Kidney (tissue), 22 donors: ENCODE measurements at places on chromosomes 16 and 17.

DNA sequence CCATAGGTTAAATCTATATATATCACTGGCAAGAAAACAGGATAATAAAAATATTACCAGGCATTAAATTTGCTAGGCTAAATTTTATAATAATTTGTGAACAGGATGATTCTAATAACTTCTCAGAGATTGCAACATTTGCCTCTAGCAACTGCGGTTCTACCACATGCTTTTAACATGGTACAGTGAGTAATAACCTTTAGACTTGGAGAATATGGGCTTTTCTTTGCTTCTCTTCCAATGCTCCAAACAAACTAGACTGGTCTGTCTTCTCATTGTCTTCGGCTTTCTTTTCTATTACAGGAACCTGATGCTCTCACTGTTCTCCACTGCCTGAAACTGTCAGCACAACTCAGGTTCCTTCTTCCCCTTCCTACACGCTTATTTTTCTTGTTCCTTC lies 80.6 kb downstream of the CA4 start:
- H3K4me1 ChIP-seq: no peaks in the 10 kb centered on the region
- no peak overlapping the region for H3K4me3 ChIP-seq
- H3K27ac ChIP-seq: no peak overlapping the region
- DNase-seq: no peak

DNA sequence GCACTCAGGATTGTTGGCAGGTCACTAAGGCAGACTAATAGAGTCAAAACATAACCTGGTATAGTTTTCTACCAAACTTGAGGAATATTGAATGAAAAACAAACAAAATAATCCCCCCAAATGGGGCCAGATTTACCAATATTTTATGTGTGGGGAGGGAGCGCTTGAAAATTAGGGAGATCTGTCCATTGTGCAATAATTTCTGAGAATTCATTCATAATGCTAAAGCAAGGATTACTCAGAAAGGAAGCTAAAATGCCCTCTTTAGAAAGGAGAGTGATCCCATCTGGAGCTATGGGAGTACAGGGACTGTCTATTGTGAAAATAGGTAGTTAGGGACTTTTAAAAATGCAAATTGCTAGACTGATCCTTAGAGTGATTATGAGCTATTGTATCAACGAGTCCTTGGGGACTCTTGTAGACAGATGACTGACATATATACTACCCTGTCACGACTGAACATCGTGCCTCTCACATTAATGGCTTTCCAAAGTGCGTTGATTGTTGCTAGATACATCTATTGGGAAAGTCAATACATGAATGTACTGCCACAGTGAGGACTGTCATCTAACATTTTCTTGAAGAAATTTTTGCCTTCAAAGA lies 193.6 kb downstream of the AATF start:
- H3K27ac ChIP-seq: no peak overlapping the region
- H3K36me3 ChIP-seq: no peaks in the 10 kb centered on the region
- H3K27me3 ChIP-seq: no peaks in the 10 kb centered on the region
- H3K4me1 ChIP-seq: no peaks in the 10 kb centered on the region
- no peak overlapping the region for H3K4me3 ChIP-seq
- DNase-seq: no peak

DNA sequence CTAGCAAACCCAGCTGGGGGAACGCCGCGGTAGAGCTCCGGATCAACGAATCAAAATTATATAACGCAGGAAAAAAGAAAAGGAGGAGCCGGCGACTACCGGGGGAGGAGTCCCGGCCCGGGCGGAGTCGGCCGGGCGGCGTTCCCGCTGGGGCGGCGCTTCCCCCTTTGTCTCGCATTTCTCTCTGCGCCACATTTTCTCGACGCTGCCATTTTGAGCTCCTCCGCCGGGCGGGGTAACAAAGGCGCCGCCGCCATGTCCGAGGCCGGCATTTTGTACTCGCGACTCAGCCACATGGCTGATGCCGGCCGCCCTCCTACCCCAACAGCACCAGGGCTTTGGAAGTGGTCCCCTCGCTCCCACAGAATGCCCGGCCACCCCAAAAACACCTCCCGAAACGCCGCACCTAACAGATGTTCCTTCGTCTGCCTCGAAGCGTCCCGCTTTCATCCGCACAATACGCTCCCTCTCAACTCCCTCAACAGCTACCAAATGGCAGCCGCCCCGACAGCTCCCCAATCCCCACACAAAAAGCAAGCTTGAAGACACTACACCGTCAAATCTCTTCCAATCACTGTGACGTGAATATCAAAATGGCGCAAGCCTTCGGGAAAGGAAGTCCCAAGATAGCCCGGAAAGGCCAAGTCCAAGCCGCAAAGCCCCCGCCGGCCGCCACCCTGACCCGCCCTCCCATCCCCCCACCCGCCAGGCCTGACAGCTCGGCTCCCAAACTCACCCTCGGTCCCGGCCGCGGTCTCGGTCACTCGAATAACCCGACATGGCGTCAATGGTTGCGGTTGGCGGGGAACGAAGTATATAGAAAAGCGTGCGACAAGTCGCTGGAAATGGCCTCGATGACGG lies 519 bp downstream of the DDX5 start:
- peak; percentile 97 for DNase-seq
- peak overlapping the region; percentile 99 for H3K4me3 ChIP-seq
- H3K27me3 ChIP-seq: no peaks in the 10 kb centered on the region
- H3K36me3 ChIP-seq: peaks cover 31% of the 10 kb centered on the region
- H3K4me1 ChIP-seq: peaks cover 3% of the 10 kb centered on the region

GRCh38 chr17:47244697-47245096 lies 8.9 kb upstream of the ITGB3 start:
- no peak overlapping the region for H3K27ac ChIP-seq
- H3K27me3 ChIP-seq: no peaks in the 10 kb centered on the region
- no peak for DNase-seq
- H3K4me1 ChIP-seq: peaks cover 6% of the 10 kb centered on the region
- H3K4me3 ChIP-seq: no peak overlapping the region
- no peaks in the 10 kb centered on the region for H3K36me3 ChIP-seq

DNA sequence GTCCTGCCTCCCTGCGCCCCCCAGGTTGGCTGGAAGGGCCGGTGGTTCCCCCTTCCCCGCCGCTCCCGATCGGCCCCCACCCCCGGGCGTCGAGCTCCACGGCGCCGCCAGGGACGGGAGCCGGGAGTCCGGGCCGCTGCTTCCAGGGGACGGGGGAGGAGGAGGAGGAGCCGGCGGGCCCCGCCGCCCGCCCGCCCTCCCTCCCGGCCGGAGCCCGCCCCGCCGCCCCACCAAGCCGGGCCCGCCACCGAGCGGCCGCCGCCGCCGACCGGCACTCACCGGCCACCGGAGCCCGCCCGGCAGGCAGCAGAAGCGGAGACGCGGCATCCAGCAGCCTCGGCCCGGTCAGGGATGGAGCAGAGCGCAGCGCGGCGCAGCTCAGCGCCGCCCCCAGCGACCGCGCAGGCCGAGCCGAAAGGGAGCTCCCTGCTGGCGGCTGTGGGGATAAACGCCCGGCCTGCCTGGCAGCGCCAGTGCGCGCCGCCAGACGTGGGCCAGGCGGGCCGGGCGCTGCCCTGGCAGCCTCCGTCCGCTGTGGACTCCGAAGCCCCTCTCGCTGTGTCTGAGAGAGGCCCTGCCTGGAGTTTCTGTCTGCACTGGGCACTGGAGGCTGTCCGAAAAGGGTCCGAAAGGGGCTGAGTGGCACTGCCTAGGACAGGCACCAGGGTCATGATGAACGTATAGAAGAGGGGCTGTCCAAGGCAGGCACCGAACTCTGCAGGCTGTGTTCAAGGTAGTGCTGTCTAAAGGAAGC lies at the start of gene MYO18A:
Gene MYO18A, minus strand, starts transcription at position 365 of the 754 bp plus-strand sequence. CDS start 13,458 bp downstream, outside the sequence.
- H3K4me1 ChIP-seq: peaks cover 34% of the 10 kb centered on the region
- H3K4me3 ChIP-seq: peak within 1 kb of the TSS; percentile 64
- H3K27me3 ChIP-seq: no peaks in the 10 kb centered on the region
- DNase-seq: peak; percentile 89
- H3K36me3 ChIP-seq: no peaks in the 10 kb centered on the region

DNA sequence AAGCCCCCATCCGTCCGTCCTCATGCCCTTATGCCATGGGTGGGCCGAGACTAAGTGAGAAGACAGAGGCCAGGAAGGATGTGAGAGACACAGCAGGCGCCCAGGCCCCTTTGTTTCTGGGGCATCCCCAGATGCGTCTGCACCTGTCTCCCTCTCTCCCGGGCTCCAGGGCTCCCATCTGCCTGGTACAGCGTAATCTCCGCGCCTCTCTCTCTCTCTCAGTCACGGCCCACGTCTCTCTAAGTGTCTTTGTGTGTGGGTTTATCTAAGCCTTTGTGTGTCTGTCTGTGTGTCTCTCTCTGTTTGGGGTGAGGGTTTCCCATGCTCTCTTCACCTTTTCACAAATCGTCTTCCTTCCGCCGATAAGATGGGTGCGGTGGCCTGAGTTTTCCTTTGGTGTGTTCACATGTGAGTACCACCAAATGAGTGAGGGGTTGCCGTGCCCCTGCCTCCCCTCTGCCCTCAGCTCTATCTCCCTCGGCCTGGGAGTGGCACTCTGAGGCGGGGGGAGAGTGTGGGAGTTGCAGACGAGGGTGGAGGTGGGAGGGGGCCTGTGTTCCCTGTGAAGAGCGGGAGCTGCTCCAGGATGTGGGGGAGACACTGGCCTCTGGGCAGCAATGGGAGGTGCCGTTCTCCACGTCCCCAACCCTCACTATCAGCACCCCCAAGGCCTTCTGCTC lies 25.8 kb upstream of the ABCC3 start:
- H3K27ac ChIP-seq: no peak overlapping the region
- H3K4me1 ChIP-seq: no peaks in the 10 kb centered on the region
- no peaks in the 10 kb centered on the region for H3K36me3 ChIP-seq
- H3K4me3 ChIP-seq: no peak overlapping the region
- DNase-seq: no peak
- no peaks in the 10 kb centered on the region for H3K27me3 ChIP-seq

GRCh38 chr17:59651346-59651745 lies 31.7 kb downstream of the CLTC start:
- H3K27me3 ChIP-seq: no peaks in the 10 kb centered on the region
- H3K4me1 ChIP-seq: no peaks in the 10 kb centered on the region
- H3K27ac ChIP-seq: no peak overlapping the region
- no peak for DNase-seq

- no peak for DNase-seq
- no peak overlapping the region for H3K27ac ChIP-seq
- H3K4me3 ChIP-seq: no peak overlapping the region
- no peaks in the 10 kb centered on the region for H3K36me3 ChIP-seq
Measured at GRCh38 chr17:71229070-71229469, 891.8 kb upstream of the SOX9 start.

- H3K27me3 ChIP-seq: no peaks in the 10 kb centered on the region
- no peak overlapping the region for H3K4me3 ChIP-seq
- DNase-seq: no peak
- H3K27ac ChIP-seq: no peak overlapping the region
- no peaks in the 10 kb centered on the region for H3K4me1 ChIP-seq
Measured at GRCh38 chr17:14458724-14459123, 157.8 kb downstream of the HS3ST3B1 start.

DNA sequence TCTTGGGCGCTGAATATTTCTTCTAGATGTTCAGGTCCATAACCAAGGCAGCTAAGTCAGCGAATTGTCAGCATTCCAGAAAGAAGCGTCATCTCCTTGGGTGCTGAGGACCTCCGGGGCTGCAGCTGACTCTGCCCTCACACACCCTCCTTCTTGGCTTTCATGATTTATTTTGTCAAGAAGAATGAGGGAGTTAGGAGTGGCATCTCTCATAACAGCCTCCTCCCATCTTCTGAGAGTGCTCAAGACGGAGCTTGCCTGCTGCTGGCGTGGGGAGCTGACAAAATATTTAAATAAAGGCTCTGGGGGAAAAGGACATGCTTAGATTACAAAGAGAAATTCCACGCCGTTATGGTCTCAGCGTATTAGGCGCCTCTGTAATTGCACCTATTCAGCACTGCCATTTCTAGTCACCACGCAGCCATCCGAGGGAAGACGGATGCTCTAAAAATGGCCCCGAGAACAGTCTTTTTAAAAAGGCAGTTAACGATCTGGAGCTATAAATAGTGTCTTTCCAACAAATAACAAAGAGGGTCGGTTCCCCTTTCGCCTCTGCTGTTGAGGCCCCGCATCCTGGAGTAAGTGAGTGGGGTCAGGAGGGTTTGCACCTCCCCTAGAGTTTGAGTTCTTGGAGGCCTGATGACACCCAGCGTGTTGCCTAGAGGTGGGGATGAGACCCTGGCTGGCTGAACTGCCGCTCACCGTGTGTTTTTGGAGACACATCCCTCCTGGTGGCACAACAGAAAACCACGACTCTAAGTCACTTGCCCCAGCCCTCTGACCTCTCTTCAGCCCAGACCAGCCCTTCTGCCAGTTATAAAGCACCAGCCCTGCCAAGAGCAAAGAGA lies 187.0 kb downstream of the CCDC182 start:
- H3K27ac ChIP-seq: no peak overlapping the region
- peak; percentile 57 for DNase-seq
- no peaks in the 10 kb centered on the region for H3K36me3 ChIP-seq
- H3K27me3 ChIP-seq: no peaks in the 10 kb centered on the region

GRCh38 chr17:28053725-28054124 lies 11.2 kb downstream of the NLK start:
- no peaks in the 10 kb centered on the region for H3K36me3 ChIP-seq
- H3K4me1 ChIP-seq: no peaks in the 10 kb centered on the region
- H3K27me3 ChIP-seq: no peaks in the 10 kb centered on the region
- H3K4me3 ChIP-seq: no peak overlapping the region
